ENCODE measurements at places on chromosomes 7 and 10.

- no peaks in the 10 kb centered on the region for H3K36me3 ChIP-seq
- no peak overlapping the region for H3K27ac ChIP-seq
- no peaks in the 10 kb centered on the region for H3K27me3 ChIP-seq
Measured at GRCh38 chr10:110524859-110525232, 27.1 kb downstream of the DUSP5 start.

GRCh38 chr7:29332875-29333855, 138.6 kb downstream of the CHN2 start:
- no peak overlapping the region for H3K27ac ChIP-seq
- no peak for DNase-seq
- H3K36me3 ChIP-seq: no peaks in the 10 kb centered on the region
- H3K27me3 ChIP-seq: no peaks in the 10 kb centered on the region
- no peaks in the 10 kb centered on the region for H3K4me1 ChIP-seq

DNA sequence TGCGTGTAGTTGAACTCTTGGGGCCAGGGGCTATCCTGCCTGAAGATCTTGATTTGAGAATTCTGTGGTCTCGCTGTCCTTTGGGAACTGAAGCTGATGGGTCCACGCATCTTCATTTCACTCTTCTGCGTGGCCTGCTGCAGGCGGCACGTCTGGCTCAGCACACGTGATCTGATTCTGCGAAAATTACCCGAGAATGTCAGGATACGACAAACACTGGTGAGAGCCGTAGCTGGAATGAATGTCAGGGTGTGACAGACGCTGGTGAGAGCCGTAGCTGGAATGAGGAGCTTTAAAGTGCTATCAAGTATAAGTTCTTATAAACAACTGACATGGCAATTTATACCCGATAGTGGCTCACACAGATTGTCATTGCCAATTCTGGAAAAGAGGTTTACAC, 44.6 kb upstream of the CFAP46 start:
- no peak for DNase-seq
- no peaks in the 10 kb centered on the region for H3K36me3 ChIP-seq
- no peaks in the 10 kb centered on the region for H3K4me1 ChIP-seq
- no peak overlapping the region for H3K27ac ChIP-seq
- H3K4me3 ChIP-seq: no peak overlapping the region
- no peaks in the 10 kb centered on the region for H3K27me3 ChIP-seq

GRCh38 chr10:77899080-77899477, 27.5 kb downstream of the DLG5 start:
- H3K4me1 ChIP-seq: peaks cover 7% of the 10 kb centered on the region
- H3K36me3 ChIP-seq: no peaks in the 10 kb centered on the region
- H3K4me3 ChIP-seq: no peak overlapping the region

- no peaks in the 10 kb centered on the region for H3K4me1 ChIP-seq
- H3K36me3 ChIP-seq: no peaks in the 10 kb centered on the region
- no peak for DNase-seq
- no peak overlapping the region for H3K27ac ChIP-seq
- no peaks in the 10 kb centered on the region for H3K27me3 ChIP-seq
- H3K4me3 ChIP-seq: no peak overlapping the region
Measured at GRCh38 chr7:69799990-69800389, 201.7 kb downstream of the AUTS2 start.

DNA sequence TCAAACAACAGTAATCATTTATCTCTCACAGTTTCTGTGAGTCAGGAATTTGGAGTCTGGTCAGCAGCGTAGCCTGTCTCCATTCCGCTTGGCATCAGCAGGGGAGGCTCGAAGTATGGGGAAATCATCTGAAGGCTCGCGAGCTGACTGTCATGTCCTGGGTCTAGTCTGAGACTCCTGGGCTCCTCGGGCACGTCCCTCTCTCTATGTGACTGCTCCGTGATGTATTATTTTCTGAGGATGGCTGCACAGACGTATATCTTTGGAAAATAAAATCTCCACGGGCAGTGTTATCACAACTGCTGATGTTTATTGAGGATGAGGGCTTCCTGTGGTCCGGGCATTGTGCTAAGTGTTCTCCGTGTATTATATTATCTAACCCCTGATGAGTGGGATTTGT, 23.3 kb upstream of the PCGF5 start:
- no peaks in the 10 kb centered on the region for H3K36me3 ChIP-seq
- peaks cover 5% of the 10 kb centered on the region for H3K4me1 ChIP-seq
- H3K27ac ChIP-seq: no peak overlapping the region
- H3K4me3 ChIP-seq: no peak overlapping the region
- no peaks in the 10 kb centered on the region for H3K27me3 ChIP-seq
